Transverse colon (tissue), 4 donors: ENCODE measurements at places on chromosomes 4 and X. TPM values are rescaled to one million over a fixed set of nuclear protein-coding genes. Genes with fewer than 3 reads are reported as not detected.

- DNase-seq, result no peak
Observed at GRCh38 chr4:89266128-89266527, 41.5 kb downstream of the GPRIN3 start.

Gene STAP1
- total RNA-seq, result not detected

DNA sequence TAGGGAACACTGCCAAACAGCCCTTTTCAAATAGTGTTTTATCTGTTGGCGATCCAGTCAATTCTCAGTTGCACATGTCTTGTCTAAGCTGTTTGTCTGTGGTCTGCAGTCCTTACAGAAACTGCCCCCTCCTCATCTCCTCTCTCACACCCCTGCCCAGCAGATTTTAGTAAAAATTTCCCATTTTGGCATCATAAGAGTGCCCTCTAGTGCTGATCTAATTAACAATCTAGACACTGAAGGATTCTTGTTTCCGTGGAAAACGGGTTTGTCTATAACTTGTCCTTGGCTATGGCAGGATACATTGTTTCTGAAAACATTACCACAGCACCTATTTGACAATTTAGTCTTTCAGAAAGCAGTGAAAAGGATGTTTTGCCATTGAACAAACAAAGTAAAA is 227.2 kb upstream of the MBNL3 start:
- no peak for DNase-seq

DNA sequence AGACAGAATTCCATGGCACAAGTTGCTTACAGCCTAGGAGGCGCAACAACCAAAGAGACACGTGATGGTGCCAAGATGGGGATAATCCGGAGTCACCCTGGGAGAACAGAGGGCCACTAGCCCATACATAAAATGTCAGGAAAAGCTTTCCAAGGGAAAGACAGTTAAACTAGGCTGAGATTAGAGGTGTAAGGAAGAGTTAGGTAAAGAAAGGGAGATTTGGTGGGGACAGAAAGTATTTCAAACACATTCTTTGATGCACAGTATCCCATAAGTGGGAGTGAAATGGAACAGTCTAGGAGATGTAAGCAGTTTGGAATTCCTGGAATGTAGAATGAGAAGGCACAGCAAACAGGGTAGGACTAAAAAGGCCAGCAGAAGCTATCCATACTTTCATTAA is 860.9 kb upstream of the LCORL start:
- DNase-seq, result no peak

DNA sequence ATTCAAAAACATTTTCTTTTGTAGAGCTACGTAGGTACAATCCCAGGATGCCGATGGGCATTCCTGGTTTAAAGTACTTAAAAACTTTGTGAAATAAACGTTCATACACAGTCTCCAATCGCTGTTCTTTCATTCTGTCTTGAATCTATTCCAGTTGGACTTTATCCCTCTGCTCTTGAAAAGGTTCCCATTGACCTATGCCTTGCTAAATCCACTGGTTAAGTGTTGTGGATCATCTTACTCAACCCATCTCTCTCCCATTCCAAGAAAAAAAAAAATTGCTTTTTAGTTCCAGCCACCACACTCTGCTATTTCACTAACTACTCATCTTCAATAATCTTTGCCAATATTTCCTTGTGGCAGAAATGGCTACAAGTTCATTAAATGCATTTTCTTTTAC is 542.3 kb upstream of the GRIA3 start:
- DNase-seq, result no peak

Gene SASH3
- 20.9 TPM for total RNA-seq

Gene VCX
- total RNA-seq, result not detected

DNA sequence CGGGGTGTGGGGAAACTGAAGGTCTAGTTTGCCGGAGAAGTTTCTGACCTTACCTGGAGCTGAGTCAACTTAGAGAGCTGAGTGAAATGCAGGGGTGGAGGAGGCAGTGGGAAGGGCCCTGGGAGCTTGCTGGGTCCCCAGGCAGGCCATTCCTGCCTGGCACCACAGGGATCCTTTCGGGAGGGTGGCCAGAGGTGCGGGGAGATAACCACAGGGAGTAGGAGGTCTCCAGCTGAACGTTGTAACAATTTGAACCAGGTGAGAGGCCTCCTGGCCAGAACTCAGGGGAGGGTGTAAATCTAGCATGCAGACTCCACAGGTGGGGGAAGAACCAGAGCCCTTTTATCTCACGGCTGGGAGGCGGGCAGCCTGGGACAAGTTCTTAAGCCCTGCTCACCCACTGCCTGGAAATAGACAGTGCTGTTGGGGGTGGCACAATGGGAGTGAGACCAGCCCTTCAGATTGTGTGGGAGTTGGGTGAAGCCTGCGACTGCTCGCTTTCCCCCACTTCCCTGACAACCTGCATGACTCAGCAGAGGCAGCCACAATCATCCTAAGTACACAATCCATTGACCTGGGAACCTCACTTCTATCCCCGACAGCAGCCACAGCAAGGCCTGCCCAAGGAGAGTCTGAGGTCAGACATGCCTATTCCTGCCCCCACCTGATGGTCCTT is 247.4 kb downstream of the ADGRA3 start:
- no peak for DNase-seq

Gene TENM3
- 3.4 TPM for total RNA-seq

Gene EPHA5
- total RNA-seq, result 0.32 TPM

- no peak for DNase-seq
Observed at GRCh38 chr4:136680271-136680670, 852.0 kb downstream of the PCDH18 start.

Gene CHIC2
- total RNA-seq, result 67.7 TPM

Gene TRIML2
- not detected for total RNA-seq

Gene USP17L25
- not detected for total RNA-seq

DNA sequence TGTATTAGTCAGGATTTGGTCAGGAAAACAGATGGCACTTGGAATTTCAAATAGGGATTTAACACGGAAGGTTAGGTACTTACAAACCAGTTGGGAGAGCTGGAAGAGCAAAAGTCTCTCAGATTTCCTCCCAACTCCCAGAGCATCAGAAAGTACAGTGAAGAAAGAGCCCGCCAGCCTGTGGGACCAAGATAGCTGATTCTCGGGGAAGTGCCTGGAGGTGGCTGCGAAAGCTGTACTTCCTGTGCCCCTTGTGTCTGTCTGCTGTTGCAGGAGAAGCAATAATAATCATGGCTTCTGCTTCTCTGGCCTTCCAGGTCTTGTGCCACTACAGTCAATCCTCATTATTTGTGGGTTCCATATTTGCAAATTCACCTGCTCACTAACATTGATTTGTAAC is 221.0 kb upstream of the BCOR start:
- DNase-seq, result no peak

GRCh38 chr4:73703320-73703719 is 37.0 kb upstream of the CXCL8 start:
- no peak for DNase-seq

- DNase-seq, result no peak
Observed at GRCh38 chr4:113145519-113146291, 96.3 kb downstream of the ANK2 start.

Gene PALLD
- total RNA-seq, result 251 TPM

DNA sequence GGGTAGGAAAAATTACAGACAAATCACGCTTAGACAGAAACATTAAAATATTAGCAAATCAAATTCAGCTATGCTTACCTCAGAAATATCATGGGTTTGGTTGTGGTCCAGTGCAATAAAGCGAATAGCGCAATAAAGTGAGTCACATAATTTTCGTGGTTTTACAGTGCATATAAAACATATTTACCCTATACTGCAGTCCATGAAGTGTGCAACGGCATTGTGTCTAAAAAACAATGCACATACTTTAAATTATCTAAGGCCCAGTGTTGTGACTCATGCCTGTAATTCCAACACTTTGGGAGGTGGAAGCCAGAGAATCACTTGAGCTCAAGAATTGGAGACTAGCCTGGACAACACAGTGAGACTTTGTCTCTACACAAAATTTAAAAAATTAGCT is 195.7 kb upstream of the IL1RAPL1 start:
- DNase-seq, result no peak

GRCh38 chr4:129429581-129430320 is 333.8 kb downstream of the C4orf33 start:
- no peak for DNase-seq

DNA sequence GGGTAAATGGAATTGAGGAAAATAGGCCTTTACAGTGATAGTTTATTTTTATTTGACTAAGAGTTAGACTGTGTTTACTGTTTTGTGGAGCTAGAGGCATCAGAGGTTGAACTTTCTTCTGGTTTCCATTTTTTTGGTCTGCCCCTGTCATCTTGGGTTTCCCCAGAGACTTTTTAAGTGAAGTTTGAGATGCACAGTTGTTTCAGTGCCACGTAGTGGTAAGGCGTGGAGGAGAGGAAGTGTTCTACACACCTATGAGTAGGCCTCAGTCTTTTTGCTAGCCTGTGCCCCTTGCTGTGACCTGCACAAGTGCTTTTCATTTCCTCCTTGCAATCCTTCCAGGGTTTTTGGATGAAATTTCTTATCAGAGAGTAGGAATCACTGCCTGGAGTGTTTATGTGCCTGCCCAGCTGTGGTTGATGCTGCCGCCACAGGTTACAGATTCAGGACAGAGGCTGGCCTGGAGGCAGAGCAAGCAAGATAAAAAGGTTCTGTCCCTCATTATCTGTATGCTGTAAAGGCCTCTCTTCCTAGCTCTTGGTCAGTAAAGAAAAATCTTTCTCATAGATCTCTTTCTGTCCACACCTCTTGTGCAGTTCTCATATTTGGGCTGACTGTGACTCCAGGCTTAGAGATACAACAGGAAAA is 12.5 kb upstream of the HSFX4 start:
- DNase-seq, result no peak

DNA sequence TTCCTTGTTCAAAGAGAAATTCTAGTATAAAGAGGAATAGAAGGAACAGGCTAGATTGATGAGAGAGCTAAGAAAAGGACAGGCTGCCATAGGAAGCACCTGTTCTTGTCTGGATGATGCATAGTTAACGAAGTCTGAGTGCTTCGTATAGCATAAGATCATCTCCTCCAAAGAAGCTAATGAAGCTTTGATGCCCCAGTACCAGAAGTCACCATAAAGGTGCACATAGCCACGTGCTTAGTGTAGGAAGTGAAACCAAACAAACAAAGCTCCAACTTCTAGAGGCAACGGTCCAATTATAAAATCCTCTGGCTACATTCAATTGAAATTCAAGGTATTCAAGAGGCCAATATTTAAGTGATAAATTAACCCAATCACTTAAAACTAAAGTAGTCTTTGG is 31.0 kb downstream of the AFAP1 start:
- no peak for DNase-seq

Gene MAGEC1
- not detected for total RNA-seq

DNA sequence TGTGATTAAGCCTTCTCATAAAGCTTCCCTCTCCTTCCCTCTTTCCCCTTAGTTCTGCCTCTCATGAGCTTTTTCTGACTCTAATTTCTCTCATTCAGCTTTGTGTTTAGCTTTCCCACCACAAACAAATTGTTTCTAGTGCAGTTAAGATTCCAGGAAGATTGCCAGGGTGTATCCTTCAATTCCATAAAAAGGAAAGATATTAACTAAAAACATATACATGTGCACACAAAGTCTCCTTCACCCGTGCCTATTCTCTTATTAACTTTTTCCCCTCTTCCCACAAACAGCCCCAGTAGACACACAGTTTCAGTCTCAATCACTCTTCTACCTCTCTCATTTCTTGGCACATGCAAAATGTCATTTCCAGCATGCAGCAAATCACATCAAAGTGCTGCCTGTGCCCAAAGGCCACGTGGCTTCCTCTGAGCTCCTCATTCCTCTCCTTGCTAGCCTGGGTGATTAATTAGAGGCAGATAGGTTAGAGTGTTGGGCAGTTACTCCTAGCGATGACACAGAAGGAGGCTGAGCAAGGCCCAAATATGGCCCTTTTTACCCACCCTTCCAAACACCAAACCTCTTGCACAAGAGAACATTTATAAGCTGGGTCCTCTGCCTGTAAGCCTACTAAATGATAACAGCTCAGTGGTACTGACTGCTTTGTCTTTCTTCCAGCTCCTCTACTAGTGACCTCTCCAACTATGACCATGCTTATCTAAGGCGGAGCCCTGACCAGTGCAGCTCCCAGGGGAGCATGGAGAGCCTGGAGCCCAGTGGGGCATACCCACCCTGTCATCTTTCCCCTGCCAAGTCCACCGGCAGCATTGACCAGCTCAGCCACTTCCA is 159.6 kb downstream of the SOWAHB start:
- DNase-seq, result no peak

Gene SAGE1
- total RNA-seq, result not detected
